ENCODE measurements at places on chromosomes 11 and 22.
A peak's percentile ranks its signal among the peaks of the same experiment; 100 is the strongest.

- no peak for DNase-seq
Observed at GRCh38 chr11:111500481-111500880, 11.7 kb downstream of the BTG4 start.

- DNase-seq: peak; percentile 20
Observed at GRCh38 chr11:12942157-12942556, 67.0 kb upstream of the RASSF10 start.

DNA sequence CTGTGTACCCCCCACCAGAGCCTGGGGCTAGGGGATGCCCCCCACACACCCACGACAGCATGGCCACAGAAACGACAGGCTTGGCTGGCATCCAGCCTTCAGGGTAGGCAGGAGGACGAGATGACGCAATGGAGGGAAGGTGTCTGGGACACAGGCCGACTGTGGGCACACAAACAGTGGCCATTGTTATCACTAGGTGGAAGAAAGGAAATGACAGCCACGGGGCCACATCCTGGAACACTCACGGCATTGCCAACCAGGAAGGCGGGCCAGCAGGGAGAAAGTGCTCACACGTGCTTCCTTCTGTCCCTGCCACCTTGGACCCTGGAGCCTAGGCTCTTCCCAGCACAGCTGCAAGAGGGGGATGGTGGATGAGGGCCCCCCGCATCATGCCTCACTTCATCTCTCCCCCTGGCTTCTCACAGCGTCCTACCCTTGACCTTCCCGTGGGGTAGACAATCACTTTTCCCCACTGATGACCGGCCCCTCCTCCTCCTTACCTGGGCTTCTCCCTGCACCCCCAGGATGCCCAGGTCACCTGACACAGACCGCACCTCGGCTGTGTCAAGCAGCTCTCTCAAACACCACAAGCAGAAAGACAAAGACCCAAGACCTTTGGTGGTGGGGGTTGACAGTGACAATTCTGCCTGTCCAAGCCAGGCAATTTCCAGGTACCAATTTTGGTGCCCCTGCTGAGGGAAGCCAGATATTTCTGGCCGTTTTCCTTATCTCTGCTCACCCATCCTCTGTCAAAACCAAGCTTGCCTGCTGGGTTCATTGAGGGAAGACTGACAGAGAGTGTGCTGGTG, 8.6 kb downstream of the PLA2G6 start:
- DNase-seq: no peak

GRCh38 chr11:2732940-2733628, 33.3 kb upstream of the KCNQ1OT1 start:
- DNase-seq: no peak

DNA sequence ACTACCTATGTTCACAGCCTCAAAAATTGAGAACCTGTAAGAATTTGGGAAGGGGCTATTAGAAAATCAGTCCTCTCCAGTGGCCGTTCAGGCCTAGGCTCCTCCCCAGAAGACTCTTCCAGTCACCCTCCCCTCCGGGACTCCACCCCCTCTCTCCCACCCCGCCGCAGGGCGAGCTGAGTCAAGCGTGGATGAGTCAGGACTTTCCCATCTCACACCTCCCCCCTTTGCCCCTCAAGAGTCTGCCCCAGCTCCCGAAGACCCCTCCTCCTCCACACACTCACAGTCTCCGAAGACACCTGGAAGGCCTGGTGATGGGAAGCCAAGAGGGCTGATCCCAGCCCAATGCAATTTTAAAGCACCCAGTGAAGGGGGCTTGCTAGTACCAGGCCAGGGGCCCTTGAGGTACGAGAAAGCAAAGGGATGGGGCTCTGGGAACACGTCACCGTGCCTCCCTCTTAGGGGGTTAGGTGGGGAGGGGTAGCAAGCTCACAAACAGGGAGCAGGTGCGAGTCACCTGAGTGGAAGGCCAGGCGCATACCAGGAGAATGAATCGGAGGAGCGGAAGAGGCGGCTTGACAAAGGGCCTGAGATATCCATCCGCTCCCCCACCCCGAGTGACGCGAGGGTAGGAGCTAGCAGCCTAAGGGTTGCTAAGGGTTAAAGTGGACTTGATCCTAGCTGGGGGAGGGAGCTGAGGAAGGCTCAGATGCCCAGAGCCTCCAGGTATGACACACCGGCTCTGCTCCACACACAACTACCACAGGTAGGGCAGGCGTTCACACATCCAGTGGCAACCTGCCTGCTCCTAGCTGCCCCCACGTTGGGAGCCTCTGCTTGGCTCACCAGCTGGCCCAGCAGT, 13.6 kb downstream of the BCL9L start:
- peak; percentile 94 for DNase-seq

GRCh38 chr11:35166369-35167360, 27.7 kb downstream of the CD44 start:
- peak; percentile 92 for DNase-seq

- DNase-seq: no peak
Observed at GRCh38 chr22:49909476-49910205, 8.6 kb downstream of the ALG12 start.

DNA sequence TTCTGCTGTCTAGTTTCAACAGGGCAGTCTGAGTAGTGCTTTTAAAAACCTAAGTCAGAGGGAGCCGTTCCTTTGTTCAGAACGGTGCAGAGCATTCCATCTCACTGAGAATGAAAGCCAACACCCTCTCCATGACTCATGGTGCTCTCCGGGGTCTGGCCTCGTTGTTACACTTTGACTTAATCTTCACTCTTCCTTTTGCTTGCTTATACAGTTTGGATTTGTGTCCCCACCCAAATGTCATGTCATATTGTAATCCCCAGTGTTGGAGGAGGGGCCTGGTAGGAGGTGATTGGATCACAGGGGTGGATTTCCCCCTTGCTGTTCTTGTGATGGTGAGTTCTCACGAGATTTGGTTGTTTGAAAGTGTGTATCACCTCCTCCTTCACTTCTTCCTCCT, 292.2 kb downstream of the ST3GAL4 start:
- peak; percentile 95 for DNase-seq

DNA sequence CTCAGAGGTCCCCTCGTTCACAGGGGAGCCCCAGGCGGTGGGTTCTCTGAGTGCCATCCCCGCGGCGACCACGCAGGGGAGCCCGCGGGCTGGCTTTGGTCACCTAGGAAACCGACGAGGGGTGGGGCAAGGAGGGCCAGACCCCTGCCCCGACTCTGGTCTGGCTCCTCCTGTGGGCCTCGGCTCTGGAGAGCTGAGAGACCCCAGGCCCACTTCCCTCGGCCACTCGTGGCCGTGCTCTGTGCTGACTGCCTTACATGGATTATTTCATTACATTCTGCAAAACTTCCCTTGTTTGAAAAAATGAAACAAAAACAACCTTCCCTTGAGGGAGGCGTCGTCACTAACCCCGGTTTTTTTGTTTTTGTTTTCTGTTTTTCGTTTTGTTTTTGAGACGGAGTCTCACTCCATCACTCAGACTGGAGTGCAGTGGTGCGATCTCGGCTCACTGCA, 15.1 kb upstream of the CYTH4 start:
- DNase-seq: peak; percentile 39

DNA sequence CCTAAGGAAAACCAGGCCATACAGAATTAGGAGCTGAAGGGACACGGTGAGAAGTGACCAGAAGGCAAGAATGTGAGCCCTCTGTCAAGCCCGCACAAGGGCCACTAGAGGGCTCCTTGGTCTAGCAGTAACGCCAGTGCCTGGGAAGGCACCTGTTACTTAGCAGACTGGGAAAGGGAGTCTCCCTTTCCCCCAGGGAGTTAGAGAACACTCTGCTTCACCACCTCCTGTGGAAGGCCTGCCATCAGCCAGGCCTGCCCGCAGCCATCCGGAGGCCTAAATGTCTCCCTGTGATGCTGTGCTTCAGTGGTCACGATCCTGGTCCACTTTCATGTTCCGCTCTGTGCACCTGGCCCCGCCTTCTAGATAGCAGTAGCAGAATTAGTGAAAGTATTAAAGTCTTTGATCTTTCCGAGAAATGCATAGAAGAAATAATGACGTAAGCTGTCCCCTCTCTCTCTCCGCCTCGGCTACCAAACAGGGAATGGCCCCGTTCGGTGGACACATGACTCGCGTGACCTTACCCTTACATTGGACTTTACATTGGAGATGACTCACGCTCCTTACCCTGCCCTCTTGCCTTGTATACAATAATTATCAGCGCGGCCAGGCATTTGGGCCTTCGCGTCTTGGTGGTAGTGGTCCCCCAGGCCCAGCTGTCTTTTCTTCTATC, 10.7 kb upstream of the GSTP1 start:
- DNase-seq: peak; percentile 46

DNA sequence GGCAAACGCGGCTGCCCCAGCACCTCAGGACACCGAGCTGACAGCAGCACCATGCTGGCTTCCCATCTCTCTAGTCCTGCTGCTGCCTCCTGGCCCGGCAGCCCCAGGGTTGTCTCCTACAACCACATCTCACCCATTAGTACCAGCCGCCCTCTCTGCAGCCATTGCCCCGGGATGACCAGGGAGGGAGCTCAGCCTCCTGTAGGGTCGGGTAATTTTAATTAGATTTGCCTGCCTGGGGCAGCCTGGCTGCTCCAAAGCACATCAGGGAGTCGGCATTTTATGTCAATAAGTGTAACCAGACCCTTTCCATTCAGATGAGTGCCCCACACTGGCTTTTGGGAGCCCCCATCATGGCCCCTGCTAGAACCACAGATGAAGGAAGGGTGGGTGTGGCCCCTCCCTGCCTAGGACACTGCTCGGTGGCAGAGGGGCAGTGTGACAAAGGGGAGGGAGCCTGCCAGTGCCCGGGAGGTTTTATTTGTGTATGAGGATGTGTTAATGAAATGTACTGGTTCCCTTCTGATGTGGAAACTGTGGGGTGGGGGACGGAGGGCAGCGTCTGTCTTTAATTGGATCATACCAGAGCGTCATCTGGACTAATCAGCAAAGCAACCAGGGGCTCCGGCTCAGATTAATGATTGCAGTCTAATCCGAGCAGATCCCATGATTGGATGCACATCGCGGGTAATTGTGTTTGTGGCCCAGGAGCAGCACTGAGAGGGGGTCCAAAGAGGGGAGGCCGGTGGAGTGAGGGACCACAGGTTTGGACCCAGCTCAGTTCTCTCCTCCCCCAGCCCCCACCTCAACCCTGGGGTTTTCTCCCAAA, 125.3 kb downstream of the FEZ1 start:
- DNase-seq: no peak

DNA sequence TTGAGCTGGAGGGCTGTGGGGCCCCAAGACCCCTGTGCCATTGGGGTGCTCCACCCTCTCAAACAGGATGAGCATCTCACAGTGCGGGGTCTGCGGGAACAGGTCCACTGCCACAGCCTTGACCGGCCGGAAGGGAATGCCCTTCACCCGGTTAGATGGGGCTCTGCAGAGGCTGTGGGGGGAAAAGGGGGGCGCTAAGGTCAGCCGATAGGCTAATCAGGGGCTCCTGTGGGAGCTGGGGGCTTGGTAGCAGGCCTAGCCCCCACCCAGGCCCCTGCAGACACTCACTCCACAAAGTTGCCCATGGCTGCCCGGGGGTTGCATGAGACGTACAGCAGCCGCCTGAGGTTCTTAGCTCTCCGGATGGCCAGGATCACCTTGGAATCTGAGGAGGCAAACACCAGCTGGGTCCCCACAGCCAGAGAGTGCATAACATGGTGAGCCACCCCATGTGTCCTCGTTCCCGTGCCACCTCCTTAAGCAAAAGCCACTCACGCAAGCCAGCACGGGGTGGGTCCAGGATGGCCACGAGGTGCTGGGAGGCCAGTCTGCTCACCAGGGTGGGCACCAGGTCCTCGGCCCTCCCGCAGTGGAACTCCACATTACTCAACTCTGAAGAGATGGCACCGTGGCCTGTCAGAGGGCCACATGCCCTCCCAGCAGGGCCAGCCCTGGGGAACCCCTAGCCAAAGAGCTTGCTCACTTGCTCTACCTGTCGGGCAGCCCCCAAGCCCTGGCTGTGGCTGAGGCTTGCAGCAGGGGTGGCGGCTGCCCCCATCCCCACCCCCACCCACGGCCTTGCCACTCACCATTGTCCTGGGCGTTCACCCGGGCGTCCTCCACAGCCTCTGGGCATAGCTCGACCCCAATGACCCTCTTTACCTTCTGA, 3.0 kb upstream of the RANBP1 start:
- DNase-seq: no peak

- no peak for DNase-seq
Observed at GRCh38 chr11:63785823-63786222, 17.2 kb upstream of the ZFTA start.

GRCh38 chr11:6393989-6394670, 3.9 kb downstream of the SMPD1 start:
- no peak for DNase-seq

GRCh38 chr11:127995921-127996320, 591.4 kb downstream of the ETS1 start:
- no peak for DNase-seq

DNA sequence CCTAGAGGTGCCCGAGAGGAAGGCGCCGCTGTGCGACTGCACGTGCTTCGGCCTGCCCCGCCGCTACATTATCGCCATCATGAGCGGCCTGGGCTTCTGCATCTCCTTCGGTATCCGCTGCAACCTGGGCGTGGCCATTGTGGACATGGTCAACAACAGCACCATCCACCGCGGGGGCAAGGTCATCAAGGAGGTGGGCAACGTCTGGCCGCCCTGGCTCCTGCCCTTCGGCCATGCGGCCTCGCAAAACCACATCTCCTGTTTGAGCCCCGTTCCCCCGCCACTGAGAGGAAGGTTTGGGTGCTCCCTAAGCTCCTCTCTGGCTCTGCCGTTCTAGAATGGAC, 3.4 kb downstream of the SLC17A6 start:
- no peak for DNase-seq

DNA sequence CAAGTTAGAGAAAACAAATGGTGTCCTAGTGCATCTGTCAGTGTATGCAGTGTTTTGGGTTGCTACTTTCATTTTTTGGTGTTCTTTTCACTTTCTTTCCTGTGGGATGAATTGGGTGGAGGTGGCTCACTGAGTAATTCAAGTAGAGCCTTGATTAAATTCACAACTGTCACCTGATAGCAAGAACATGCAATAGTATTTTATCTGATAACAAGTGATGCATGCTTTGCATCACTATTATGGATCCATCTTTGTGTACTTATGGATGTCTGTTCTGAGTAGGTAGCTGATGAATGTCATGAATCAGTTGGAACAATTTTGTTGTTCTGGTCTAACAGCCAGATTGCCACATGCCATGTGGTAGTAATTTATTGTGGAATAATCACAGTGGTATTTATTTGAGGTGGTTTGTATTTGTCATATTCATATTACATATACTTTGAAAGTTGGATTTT, 87.5 kb downstream of the DDX10 start:
- peak; percentile 34 for DNase-seq

DNA sequence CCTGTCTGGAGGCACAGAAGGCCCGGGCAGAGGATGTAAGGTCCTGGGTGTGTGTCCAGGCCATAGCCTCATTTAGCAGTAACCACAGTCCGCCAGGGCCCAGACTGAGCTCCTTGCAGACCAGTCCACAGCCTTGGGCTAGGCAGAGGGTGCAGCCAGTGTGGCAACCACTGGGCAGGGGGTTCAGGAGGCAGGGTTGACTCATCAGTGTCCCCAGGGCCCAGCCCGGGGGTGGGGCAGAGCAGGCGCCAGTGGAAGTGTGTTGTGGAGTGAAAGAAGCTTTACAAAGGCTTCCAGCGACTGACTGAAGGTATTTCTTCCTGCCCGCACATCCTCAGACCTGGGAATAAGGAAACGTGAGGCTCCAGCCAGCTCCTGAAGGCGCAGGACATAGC, 27.7 kb upstream of the WNT11 start:
- peak; percentile 38 for DNase-seq

GRCh38 chr11:117290809-117291396, at the start of gene BACE1-AS:
Gene BACE1-AS (plus strand): TSS chr11:117291346.
- DNase-seq: no peak
